ENCODE measurements at places on chromosomes 7 and 10. TPM values are rescaled to one million over a fixed set of nuclear protein-coding genes. Genes with fewer than 3 reads are reported as not detected.

- DNase-seq: no peak
Observed at GRCh38 chr7:36958111-36958733, 233.9 kb upstream of the AOAH start.

DNA sequence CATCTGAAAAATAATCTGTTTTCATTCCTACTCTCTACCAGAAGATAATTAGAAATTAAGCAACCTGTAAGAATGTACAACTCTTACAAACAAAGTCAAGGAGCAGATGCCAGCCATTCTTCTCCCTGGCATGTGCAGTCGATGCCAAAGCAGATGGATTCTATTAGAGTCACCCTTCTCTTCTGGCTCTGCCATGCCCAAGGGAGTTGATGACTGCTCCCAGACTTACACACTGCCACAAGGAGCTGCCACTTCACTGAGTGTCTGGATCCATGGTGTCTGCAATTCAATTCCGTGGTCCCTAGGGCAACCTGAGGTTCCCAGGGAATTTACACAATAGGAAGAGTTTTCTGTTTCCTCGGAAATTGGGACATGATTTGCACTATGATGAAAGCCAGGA is 89.1 kb upstream of the IFRD1 start:
- DNase-seq: no peak

GRCh38 chr10:89425000-89425399 is 10.6 kb downstream of the IFIT5 start:
- no peak for DNase-seq

GRCh38 chr10:72275351-72276012 is 1.8 kb downstream of the DDIT4 start:
- DNase-seq: no peak

GRCh38 chr10:1159131-1160061 is 103.2 kb downstream of the WDR37 start:
- DNase-seq: no peak

DNA sequence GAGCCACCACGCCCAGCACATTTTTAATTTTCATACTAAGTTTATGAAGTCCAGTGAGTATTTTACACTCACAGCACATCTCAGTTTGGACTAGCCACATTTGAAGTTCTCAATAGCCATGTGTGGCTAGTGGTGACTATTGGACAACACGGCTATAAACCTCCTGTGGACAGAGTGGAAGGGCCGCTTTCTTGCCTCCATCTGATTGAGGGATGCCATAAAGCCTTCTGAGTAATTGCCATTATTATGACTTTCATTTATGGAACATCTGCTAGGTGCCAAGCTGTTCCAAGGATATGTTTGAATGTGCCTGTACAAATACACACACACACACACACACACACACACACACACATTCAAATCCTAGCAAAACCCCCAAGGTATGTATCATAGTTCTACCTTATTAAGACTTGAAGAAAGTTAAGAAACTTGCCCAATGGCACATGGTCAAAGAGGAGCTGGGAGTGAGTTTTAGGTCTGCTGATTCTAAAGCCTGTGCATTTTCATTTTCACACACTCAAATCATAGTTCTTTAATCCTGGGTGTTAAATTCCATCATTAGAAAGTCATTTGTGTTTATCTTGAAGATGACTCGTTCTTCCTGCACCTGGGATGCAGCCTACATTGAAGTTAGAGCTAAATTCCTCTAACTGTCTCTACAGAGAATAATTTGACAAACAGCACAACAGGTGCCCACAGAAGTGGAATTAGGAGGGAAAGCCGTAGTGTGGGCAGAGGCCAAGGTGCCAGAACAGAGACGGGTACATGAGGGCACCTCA is 143.3 kb downstream of the PKD1L1 start:
- no peak for DNase-seq

OR2A1 gene
- total RNA-seq: not detected

ACTL6B gene
- total RNA-seq: not detected

TES gene
- 19.0 TPM for total RNA-seq

All from Right ventricle myocardium superior (tissue), 1 donor.